Cardiac septum (tissue), 1 donor: ENCODE measurements at places on chromosomes 2 and 18. TPM values are rescaled to one million over a fixed set of nuclear protein-coding genes. Genes with fewer than 3 reads are reported as not detected.

- no peak for DNase-seq
These were observed 40.9 kb downstream of the STAT4 start for GRCh38 chr2:191109888-191110287.

GFPT1 gene
- total RNA-seq, result 85.7 TPM

CRYGA gene
- not detected for total RNA-seq

IL1R1 gene
- 27.7 TPM for total RNA-seq

SPATA3 gene
- total RNA-seq, result not detected

DNA sequence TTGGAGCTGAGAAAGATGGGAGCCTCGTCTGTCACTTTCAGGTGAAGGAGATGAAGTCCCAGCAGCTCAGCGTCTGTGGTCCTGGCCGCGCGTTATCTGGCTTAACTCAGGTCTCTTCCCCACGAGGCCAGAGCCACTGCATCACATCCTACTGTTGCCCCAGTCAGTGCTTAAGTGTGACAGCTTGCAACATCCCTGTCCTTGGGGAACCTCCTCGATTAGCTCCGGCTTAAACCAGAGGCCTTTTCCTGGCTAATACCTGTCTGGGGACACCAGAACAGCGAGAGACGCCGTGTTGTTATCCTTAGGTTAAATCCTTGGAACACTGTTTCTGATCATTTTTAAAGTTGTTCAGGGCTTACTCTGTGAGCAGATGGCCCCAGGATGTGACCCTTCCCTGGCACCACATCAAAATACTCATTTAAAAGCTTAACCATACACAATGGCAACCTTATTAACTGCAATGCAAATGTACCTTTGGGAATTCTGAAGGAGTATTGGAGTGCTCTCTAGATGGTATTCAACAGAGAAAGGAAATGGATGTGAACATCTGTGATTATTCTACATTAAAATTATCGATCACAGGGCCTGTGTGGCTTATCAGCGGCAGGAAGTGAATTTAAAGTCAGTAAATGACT lies 61.2 kb upstream of the SPP2 start:
- DNase-seq, result no peak

DLGAP1 gene
- 6.5 TPM for total RNA-seq

GRCh38 chr2:174666845-174667244 lies 69.2 kb upstream of the WIPF1 start:
- DNase-seq, result no peak

DNA sequence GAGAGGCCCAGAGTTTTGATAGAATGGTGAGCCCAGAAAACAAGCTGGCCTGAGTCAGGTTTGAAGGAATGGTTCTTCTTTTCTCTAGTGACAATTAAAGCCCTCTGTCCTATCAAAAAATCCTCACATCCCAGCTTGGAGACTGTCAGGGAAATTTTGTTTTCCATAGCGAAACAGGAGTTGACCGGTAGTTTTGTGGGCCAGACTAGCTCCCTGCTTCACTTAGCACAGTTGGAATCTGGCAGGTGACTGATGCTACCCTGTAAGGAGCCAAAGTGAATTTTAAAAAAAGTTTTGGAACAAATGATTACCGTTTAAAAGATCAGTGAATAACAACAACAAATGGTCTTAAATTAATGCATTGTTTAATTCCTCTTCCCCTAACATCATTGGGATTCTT lies 6.7 kb downstream of the NAB1 start:
- no peak for DNase-seq
